Aorta (tissue), 5 donors: ENCODE measurements at places on chromosomes 3 and 15.

- no peak for DNase-seq
These were observed 72.1 kb downstream of the RFTN1 start for GRCh38 chr3:16441371-16441875.

- DNase-seq: no peak
These were observed 540 bp upstream of the ADAMTS7 start for GRCh38 chr15:78811825-78812183.

DNA sequence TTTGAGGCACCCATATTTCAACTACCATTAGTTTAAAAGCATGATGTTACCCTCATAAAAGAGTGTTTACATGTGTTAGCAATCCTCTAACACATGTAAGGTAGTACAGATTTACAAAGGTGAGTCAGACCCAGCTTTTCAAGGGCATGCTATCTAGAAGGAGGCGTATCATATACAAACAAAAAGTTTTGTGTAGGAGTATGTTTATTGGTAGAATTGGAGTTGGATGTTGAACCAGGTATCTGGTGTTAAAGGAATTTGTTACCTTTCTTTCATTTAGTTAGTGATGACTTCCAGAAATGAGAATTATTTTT is 2.4 kb downstream of the HACD3 start:
- DNase-seq: no peak

- DNase-seq: no peak
These were observed 80.8 kb downstream of the FBN1 start for GRCh38 chr15:48564690-48565089.

GRCh38 chr15:59699810-59700431 is 10.8 kb upstream of the BNIP2 start:
- no peak for DNase-seq

- no peak for DNase-seq
These were observed 45.0 kb downstream of the DLG1 start for GRCh38 chr3:197253238-197253947.

DNA sequence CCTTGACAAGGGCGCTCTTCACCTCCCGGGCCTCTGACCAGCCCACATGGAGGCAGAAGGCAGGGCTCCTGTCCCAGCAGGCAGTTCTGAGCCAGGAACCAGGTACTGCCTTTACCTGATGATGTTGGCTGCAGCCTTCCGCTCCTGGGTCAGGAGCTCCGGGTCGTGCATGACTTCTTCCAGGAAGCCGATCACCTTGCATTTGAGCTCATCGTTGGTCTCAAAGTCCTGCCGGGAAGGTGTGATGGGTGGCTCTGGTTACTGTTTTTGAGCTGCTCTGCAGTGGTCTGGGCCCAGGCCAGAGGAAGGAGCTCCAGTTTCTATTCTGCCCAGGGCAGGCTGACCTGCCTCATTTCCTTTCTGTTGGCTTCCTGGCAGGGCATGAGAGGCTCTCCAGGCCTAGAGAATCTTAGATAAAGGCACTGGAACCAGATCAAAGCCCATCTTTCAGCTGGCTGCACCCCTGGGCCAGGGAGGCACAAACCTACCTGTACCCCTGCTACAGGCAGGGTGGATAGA is 53.2 kb upstream of the CTSH start:
- no peak for DNase-seq

DNA sequence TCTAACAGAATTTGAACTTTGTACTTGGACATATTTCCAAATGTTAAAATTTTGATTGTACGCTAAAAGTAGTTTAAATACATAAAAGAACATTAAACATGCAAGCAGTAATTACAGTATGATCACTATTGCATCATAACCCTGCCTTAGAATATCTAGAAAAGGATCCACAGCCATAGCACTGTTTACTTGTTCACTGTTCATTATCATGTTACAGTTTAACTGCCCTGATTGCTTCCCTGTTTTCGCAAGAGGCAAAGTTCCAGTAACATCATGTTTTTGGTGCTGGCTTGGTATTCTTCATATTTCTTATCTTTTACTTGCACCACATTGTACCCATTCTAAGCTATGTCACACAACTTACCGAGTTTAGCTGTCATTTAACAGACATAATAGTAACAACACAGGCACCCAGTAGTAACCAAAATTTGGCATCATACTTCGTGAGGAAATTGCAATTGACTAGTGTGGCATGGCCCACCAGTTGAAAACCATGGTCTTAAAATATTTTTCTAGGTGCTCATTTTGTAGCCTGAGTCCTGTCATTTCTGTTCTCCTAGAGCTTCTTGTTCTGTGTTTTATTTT is 13.3 kb upstream of the TMEM87A start:
- DNase-seq: no peak

DNA sequence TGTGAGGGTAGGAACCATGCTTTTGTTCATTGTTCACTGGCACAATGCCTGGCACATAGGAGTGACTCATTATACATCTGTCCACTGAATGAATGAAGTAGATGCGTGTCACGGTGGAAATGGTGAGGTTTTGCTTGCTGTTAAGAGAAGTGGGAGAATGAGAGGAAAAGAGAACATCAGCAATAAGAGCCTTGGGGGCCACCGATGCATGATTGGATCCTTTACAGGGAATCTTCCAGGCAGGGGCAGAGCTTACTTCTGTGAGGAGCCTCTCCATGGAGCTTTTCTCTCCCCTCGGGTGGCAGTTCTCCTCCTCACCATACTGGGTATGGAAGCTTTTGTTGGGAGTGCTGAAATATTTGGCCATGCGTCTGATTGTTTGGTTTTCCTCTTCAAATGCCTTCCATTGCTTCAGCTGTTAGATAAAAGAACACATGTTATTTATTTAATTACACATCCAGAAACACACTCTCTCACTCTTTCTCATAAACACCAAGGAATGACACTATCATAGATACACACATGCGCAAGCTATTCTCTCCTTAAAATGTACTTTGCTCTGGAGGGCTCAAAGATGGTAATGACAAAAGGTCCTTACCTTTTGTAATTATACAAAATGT is 78.9 kb upstream of the GSK3B start:
- DNase-seq: no peak

- no peak for DNase-seq
These were observed 19.1 kb upstream of the RHCG start for GRCh38 chr15:89515477-89515876.

- no peak for DNase-seq
These were observed 87.8 kb upstream of the CTDSPL start for GRCh38 chr3:37773911-37774310.

DNA sequence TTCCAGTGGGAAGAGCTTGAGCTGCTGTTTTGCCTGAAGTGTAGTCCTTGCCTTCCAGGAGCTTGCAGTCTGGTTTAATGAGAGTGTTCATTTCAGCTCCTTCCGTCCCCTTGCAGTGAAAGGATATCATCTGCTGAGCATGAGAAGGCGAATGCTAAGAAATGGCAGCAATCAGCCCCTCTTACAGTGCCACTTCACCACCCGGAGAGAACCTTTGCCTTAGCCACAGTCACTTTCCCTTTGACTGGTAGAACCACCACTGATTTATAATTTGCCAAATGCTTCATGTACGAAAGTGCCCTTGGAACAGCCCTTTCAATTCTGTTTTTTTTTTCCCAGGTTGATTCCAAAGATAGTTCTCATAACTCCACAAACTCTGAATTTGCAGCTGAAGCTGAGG is 11.5 kb downstream of the TATDN2 start:
- no peak for DNase-seq

DNA sequence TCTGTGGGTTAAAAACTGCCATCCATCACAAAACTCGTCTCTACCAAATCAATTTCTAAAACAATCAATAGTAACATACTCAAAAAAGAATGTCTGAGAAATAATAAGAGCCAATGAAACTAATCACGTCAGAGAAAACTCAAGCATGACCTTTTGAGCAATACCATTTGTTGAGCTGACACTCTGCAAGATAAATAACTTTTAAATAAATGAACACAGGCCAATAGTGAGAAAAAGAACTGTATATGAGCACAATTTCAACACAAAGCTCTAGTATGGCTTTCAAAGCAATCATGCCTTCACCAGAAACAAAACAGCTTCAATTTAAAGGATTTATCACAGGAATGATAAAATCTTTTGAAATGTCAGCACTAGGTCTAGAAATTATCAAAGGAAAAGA is 249.2 kb upstream of the SETMAR start:
- no peak for DNase-seq

DNA sequence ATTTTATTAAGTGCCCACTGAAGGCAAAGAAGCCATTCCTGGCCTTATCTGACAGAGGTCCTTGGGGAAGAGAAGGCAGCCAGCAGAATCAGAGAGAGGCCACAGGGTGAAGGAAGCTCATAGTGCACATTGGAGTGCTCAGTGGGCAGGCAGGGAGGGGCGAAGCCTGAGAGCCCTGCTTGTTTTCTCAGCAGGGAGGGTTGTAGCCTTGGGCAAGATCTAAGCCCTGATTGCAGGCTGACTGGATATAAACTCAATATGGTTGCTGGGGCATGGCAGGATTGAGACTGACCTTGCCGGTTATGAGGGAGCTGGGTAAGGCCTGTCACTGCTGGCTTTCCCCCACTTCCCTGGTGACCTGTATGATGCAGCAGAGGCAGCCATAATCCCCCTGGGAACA is 7.5 kb upstream of the IGSF11 start:
- no peak for DNase-seq

GRCh38 chr15:85361323-85361722 is 19.1 kb upstream of the AKAP13 start:
- DNase-seq: no peak

DNA sequence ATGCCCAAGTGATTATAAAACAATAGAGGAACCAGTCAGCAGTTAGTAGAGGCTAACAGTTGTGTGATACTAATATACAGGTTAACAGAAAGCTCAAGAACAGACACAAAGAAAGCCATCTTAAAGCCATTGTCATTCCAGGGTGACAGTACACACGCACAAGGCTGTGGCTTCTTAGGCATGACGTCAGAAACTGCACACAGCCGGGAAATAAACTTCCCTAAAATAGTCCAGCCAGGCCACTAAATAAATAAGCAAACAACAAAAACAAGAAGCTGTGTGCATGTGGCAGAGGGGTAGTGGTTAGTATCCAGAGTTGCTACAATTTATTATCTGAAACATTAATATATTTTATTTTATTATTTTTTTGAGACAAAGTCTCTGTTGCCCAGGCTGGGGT is 49.8 kb downstream of the PPCDC start:
- DNase-seq: no peak
